ENCODE measurements at places on chromosomes 6 and 20.

- no peak for DNase-seq
Observed at GRCh38 chr20:10739566-10739965, 65.8 kb upstream of the JAG1 start.

- DNase-seq = peak; percentile 95
Observed at GRCh38 chr6:108562503-108562993, 1.8 kb downstream of the FOXO3 start.

DNA sequence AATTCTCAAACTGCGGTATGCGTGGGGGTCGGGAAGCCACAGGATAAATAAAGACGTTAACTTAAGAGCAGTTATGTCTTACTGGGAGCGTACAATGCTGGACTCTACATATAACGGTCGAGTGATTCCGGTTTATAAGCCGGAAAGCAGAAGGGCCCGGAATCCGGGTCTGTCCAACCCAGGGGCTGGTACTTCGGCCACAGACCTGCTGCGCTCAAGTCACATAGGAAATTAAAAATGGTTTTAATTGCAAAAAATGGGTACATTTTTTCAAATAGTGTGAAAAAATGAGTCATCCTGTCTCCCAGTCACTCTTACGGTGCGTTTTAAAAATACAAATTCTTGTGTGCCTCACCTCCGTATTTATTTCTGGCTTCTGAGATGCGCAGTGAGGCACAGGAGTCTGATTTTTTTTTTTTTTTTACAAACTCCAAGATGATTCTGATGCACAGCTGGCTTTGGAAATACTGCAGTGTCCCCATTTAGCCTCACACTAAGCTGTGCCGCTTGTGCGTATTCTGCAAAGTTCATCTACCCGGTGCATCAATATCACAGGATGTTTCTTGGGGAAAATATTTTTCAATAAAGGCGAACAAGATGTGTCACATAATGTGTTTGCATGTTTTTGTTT lies 1.0 kb downstream of the PCIF1 start:
- peak; percentile 51 for DNase-seq

DNA sequence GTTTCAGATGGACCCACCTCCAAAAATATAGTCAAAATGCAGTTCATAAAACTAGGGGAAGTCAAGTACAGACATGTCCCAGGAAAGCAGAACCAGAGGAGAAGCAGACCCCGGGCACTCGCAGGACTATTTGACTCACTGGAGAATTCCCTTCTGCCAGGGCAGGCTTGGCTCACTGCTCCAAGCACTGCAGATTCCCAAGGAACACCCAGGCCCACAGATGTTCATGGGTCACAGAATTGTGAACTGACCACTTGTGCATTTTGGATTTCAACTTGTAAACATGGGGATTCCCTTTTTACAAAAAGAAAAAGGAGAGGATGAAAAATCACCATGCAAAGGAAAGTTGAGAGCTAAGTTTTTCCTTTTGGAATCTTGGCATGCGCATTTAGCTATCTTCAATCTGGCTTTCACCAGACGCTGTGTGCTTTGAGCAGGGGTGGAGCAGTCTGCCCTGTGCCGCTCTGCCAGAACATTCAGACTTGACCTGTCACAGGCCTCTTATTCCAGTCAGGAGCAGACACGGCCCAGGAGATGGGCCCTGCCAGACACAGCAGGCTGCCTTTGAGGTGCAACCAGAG lies 237.5 kb upstream of the TAB2 start:
- DNase-seq = peak; percentile 58

GRCh38 chr6:48389146-48390043 lies 278.4 kb upstream of the PTCHD4 start:
- DNase-seq = no peak

DNA sequence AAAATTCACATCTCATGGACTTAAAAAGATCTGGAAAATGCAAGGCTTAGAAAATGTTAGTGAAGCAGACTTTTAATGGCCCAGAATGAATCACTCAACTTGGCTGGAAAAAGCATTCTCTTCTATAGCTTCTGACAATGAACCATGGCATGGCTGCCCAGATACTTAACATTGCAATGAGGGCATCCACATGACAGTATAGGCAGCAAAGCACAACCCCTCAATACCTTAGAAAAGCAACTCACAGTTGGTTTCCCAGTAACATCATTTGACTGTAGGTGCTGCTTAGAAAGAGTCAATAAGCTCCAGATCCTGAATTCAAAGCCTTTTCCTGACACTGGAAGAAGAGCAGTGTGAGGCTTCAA lies 155.8 kb downstream of the EYA4 start:
- peak; percentile 16 for DNase-seq

GRCh38 chr6:170027647-170028043 lies 263.2 kb downstream of the DLL1 start:
- DNase-seq = no peak

- peak; percentile 45 for DNase-seq
Observed at GRCh38 chr20:62953839-62954703, 1.6 kb downstream of the SLC17A9 start.

DNA sequence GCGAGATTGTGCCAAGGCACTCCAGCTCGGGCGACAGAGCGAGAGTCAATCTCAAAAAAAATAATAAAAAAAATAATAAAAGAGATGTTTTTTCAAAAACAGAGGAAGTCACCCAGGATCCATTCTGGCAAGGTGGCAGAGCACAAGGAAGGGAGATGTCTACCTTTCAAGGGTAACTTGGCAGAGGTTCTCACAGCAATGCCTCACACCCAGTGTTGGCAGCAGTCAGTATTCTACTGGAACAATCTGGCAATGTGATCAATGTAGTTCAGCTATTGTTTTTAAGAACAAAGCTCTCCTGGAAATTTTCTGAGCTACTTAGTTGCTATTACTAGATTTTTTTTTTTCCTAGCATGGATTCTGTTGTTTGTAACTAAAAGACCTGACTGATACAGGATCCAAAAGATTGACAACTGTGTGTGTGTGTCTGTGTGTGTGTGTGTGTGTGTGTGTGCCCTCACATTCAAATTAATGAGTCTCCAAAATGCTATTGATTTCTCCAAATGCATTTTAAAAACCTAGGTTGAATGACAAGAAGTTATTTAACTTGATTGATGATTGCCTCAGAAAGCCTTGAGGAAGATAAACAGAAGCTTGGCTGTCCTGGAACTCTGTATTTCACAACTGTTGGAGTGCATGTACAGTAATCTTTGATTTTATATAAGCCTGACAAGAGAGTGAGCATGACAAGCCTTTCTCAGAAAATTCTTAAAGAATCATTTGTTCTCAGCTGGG lies 114.1 kb upstream of the RREB1 start:
- DNase-seq = no peak

DNA sequence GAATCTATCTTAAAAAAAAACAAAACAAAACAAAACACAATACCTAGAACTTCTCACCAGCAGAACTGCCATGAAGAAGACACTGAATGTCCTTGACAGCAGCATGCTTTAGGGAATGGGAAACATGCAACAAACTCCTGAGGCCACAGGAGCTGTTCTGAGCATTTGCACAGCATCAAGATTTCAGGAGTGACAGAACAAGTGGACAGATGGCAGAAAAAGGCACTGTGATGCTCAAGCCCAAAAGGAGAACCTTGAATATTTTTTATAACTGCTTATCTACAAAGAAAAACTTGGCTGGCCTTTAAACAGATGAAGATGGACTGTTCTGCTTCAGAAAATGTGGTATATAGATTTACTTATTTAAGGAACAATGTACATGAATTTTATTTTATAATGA lies 158.9 kb downstream of the RALGAPA2 start:
- DNase-seq = no peak

DNA sequence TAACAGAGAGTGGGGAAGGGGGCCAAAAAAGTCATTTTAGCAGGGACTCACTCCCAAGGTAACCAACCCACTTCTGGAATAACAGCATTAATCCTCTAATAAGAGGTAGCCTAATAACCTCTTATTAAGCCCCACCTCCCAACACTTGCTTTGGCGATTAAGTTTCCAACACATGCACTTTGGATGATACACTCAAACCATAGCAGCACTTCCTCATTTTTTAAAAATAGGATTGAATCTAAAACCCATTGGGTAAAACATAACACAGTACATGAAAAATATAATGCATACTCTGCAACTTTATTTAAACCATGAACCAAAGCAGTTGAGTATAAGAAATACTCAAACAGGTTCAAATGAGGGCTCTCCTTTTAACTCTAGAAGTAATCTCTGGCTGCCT lies 318.3 kb downstream of the HACE1 start:
- DNase-seq = no peak

DNA sequence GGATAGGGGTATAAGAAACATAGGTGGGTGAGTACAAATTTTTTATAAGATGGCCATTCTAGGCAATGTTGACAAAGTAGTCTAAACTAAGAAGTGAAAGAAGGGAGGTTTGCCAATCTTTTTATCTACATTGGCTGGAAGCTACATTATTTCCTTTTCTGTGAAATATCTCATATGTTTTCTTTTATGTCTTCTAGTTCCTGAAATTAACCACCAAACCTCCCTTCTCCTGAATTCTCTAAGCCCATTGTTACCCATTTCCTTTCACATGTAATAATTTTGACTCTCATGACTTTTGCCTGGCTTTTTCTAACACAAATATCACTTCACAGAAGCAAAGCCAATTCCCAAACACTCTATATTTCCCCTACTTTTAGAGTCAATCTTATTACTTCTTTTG lies 496.2 kb upstream of the JAG1 start:
- DNase-seq = no peak

GRCh38 chr6:110139052-110139451 lies 40.4 kb downstream of the WASF1 start:
- DNase-seq = no peak

DNA sequence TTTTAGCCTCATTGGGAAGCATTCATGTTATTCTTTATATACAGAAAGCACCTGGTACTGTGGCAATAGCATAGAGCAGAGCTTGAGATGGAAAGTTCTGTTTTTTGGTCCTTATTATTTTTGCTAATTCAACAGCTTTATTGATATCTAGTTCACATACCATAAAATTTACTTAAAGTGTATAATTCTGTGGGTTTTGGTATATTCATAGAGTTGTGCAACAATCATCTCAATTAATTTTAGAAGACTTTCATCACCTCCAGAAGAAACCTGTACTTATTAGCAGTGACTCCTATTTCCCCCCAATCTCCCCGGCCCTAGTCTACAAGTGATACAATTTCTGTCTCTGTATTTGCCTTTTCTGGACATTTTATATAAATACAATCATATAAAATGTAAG lies 77.4 kb downstream of the ANKRD6 start:
- DNase-seq = no peak

- no peak for DNase-seq
Observed at GRCh38 chr20:58973866-58974265, 7.2 kb upstream of the NELFCD start.

GRCh38 chr6:2244261-2245102 lies 923 bp downstream of the GMDS start:
- no peak for DNase-seq

DNA sequence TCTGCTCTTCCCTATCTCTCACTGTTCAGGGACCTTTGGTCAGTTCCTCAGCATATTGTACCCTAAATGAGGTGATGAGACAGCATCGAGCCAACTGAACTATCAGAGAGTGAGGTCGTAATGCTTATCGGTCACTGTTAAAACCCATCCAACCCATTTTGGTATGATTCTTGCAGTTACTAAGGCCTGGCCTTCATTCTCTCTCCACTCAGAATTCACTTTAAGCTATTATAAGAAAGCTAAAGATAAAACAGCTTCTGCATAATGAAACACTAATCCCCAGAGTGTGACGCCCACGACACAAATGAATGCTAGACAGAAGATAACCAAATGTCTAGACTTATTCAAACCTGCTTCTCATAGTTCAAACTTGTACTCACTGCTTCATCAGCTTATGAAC lies 175.8 kb downstream of the GMPR start:
- DNase-seq = no peak

DNA sequence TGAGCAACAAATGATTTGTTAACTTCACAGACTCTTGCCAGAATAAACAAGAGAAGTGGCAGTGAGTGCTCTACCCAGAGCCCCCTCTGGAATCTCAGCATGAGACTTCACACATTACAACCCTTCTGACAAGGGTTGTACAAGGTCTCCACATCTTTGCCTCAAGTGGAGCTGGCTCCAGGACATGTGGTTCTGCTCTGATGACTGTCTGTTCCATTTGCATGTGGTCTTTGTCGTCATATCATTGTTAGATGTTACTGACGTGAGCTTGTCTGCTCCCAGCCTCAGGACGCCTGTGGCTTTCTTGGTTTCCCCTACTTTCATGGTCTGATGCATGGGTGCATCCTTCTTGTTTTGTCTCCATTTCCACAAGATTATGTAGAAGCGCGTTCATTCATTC lies 115.0 kb downstream of the SLC24A3 start:
- DNase-seq = no peak

GRCh38 chr6:148677594-148678476 lies 69.0 kb upstream of the UST start:
- no peak for DNase-seq

- DNase-seq = no peak
Observed at GRCh38 chr6:97077380-97077779, 152.9 kb downstream of the KLHL32 start.

DNA sequence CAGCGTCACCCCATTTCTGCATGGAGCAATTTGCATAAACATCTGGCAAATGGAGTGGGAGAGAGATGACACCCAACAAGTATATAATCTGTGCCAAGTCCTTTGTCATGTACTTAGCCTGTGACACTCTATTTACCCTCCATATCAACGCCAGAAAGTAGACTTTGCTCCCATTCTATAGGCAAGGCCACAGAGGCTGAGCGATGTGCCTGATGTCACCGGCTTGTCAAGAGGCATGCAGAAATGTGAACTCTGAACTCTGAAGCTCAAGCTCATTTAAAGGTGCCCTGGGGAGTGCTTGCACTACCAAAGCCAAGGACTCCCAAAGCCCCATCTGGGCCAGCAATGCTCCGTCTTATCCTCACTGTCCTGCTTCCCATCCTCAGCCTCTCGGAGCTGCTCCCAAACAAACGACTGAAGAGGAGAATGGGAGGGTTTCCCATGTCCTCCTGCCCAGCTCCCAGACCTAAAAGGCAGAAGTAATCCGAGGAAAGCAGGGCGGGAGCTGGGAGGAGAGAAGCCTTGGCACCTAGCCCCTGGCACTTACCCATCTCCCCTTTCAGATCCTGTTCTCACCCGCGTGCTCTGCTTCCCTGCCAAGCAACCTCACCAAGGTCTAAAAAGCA lies 9.2 kb downstream of the CPNE5 start:
- DNase-seq = no peak

DNA sequence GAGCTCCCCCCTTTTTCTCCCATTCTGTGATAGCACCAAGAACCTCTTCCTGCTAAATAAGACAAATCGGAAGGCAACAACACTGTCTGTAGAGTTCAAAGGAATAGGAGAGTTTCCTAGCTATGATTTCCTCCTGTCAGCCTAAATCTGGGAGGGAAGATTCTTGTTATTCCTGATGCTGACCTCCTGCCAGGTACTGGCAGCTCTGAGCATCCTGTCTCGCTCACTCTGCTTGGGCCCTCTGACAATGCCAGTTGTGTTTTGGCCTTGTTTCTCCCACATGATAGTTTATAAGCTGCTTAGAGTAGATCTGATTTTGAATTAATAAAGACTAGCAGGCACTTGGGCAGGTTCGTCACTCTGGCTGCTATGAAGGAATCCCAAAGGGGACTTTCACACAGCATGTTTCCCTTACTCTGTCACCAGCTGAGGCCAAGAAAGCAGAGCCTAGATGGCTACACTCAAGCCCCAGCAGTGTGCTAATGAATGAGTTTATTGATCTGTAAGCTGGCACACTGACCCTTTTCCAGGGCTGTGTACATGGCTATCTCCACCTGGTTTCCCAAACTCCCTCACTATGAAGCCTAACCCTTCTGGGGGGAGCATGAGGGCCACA lies 52.3 kb downstream of the UQCC1 start:
- no peak for DNase-seq

- DNase-seq = peak; percentile 0
Observed at GRCh38 chr20:12723811-12724210, 285.0 kb upstream of the SPTLC3 start.

GRCh38 chr6:53238311-53238710 lies 89.7 kb upstream of the GCM1 start:
- no peak for DNase-seq

Data from LHCN-M2 (cell line).